ENCODE measurements at places on chromosomes 11 and 22.

DNA sequence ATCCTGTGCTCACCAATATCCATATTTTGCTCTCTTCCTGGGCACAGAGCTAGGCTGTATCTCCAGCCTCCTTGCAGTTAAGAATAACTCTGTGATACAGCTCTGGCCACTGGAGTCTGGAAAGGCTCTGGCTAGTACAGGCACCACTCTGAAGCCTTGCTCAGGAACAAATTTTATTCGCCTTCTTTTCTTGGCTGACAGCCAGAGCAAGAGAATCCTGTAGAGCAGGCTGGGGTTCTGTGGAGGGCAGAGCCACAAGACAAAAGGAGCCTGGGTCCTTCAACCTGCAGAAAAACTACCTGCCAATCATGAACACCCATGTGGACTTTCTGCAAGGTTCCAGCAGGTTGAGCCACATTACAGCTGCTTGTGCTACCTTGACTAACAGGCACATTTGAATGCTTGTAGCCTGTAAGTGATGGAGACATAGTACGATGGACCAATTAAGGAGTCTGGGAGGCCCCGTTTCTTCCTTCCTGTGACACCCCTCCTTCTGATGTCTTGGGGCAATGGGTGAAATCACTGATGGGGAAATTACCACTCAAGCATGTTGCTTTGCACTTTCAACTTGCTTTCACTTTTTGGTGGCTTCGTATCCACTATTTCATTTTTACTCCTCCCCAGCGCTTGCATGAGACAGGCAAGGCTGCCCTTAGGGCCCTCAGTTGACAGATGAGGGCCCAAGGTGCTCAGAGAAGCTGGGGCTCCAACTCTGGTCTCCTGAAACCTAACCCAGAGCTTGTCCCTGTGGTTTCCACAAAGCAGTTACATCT, 267.2 kb upstream of the SYN3 start:
- no peak for DNase-seq

DNA sequence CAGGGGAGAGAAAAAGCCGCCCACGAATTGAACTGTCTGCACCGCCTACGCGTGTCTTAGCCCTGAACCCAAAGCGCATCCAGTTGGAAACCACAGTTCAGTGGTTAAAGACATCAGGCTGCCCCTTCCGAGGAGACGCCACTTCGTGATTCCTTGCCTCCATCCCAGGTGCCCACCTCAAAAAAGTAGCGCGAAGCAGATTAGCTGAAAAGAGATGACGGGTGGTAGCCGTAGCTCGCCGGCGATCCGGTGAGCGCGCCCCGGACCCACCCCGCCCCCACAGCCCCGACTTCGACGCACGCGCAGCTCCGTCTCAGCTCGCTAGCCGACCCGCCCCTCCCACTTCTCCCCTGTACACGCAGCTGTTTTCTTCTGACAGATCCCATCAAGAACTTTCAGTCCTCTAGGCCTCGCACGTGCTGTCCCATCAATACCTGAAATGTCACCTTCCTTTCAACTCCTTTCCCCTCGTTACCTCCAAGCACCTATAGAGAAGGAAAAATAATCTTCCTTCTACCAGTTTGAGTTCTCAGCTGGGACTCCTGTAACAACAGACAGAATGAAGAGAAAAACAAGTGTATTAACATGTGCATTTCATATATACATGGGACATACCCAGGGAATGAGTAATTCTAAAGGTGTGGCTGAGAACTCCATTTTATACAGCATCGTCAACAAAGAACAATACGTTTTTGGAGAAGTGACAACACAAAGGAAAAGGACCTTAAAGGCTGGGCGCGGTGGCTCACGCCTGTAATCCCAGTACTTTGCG, 49.5 kb downstream of the OR4D9 start:
- peak; percentile 81 for DNase-seq

GRCh38 chr11:74466916-74467885, at the start of gene KCNE3:
Gene KCNE3 (minus strand): TSS chr11:74467549. CDS start chr11:74457563, 9,986 bp downstream.
- DNase-seq, result no peak

- DNase-seq, result peak; percentile 29
Measured at GRCh38 chr11:73981051-73981805, 1.4 kb downstream of the UCP2 start.

DNA sequence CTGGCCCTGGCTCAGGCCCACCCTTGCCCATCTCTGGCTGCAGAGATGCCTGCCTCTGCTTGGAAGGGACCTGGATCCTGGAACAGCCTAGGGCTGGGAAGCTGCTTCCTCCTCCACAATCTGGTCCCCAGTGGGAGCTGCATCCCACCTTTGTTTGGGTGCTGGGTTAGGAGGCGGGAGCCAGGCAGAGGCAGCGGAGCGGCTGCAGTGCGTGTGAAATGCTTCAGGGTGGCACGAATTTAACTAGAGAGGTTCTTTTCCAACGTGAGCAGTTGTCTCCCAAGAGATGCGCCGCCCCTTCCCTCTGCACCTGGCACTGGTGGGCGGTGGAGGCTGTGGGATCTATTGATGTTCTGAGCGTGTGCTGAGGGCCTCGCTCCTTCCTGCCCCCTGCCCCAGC, 31.6 kb downstream of the BRSK2 start:
- no peak for DNase-seq

DNA sequence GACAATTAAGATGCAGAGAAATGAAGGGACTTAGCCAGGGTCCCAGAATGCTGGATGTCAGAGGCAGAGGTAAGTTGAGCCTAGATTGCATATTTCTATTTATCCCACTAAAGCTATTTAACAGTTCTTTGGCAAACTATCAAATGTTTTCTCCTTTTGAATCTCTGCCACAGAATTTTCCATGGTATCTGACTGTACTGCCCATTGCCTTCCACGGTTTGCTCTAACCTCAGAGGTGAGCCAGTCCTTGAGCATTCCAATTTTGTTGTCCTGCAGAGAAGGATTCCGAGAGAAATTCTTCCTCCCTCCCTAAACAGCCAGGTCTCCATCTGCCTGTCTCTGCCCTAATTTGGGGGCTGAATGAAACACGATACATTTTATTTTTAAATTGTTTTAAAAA, 368.3 kb upstream of the SYN3 start:
- DNase-seq, result no peak

DNA sequence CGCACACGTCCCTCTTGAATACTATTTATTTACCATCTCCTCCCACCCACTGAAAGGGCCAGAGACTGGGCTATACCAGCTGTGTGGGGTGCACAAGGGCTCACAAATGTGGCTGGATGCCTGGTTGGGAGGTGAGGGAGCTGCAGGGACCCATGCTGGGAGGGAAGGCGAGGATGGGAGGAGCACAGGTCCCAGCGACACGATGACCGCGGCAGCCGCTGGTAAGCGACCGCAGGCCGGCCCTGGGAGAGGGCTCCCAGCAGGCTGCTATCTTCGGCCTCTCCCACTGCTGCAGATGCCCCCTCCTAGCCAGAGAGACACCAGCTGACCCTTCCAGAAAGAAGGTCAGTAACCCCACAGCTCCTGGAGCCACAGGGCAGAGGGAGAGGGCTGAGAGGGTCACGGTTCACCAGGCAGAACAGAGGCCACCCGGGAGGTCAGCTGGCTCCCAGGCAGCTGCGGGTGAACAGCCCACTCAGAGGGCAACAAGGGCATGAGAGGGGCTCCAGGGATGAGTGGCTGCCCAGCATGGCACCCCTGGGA, 163.9 kb downstream of the CRYBB2 start:
- DNase-seq, result no peak

GRCh38 chr22:49326558-49326957, 501.1 kb downstream of the BRD1 start:
- no peak for DNase-seq

- DNase-seq, result no peak
Measured at GRCh38 chr11:6556139-6556949, 47.1 kb downstream of the RRP8 start.

Measured in CD4-positive, alpha-beta T cell treated with Interleukin-4 for 4 hours (primary cell).